ENCODE measurements at places on chromosomes 1 and 21.
A peak's percentile ranks its signal among the peaks of the same experiment; 100 is the strongest.

DNA sequence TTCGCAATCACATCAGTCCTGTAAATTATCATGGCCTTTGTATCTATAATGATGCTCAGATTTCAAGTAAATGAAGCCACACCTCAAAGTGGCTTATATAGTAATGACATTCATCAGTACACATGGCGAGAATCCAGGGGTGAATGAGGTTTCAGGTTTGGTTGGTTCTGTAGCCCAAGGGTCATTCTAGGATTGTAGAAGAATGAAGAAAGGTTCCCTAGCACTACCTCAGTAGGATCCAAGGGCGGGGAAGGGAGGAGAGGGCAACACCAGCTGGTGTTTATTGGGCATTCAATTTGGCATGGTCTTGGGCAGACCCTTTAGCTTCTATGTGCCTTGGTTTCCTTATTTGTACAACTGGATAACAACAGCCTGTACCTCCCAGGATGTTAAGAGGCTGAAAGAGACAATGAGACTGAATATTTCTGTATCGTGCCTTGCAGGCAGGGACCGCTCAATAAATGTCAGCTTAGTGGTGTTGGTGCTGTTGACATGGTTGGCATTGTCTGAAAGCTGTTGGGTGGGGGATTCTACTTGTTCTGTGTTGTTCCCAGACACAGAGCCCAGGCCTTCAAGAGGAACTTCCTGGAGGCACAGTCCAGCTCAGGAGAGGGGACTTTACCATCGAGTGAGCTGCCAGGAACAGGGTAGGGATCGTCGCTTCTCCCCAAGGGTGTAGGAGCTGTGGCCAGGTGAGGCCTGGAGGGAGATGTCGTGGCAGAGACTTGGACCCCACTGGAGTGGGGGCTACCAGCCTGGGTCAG is 388.2 kb downstream of the PTPRU start:
- DNase-seq: no peak

DNA sequence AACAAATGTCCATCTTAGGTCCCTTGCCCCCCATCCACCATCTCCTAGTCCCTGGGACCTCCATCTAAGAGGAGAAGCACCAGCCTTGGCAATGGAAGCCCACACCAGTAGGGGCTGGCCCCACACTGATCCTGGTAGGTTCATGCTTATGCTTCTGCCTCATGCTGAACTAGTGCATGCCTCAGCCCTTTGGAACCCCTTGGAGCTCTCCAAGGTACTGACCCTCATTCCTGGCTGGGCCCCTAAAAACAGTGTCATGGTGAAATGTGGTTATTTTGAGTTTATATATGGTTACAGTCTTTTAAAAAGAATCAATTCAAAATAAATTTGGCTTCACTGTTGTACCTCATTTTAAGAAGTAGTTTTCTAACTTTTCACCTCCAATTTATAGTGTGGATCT is 108.3 kb downstream of the HIVEP3 start:
- DNase-seq: peak; percentile 5

GRCh38 chr1:153527023-153527682 is 8.6 kb downstream of the S100A6 start:
- DNase-seq: no peak

- DNase-seq: no peak
These were observed 227.2 kb downstream of the CAMTA1 start for GRCh38 chr1:7012461-7012924.

GRCh38 chr21:36235058-36235582 is 78.5 kb downstream of the DOP1B start:
- DNase-seq: no peak

- DNase-seq: no peak
These were observed 31.1 kb downstream of the ZSCAN20 start for GRCh38 chr1:33503506-33503905.

GRCh38 chr1:175499595-175500382 is 243.6 kb downstream of the TNR start:
- DNase-seq: no peak

- no peak for DNase-seq
These were observed 6.7 kb downstream of the PDE9A start for GRCh38 chr21:42660118-42660470.

GRCh38 chr21:34693192-34693810 is 24.5 kb downstream of the CLIC6 start:
- peak; percentile 55 for DNase-seq

GRCh38 chr1:233480198-233480597 is 133.7 kb upstream of the KCNK1 start:
- DNase-seq: no peak

DNA sequence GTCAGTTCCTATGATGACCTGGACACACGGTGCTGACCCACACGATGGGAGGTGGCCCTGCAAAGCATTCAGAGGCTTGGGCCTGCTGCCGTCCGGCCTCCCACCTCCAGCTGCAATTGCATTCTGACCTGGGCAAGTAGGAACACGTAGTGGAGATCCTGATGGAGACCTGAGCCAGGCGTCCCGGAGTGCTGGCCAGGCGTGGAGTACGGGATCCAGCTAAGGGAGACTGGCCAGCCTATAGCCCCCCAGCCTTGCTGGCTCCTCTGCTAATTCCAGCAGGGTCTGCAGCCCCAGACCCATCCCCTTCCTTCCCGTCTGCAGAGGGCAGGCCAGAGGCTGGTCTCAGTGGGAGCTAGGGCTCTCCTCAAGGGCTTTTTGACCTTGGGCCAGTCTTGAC is 11.2 kb downstream of the CD46 start:
- DNase-seq: no peak

DNA sequence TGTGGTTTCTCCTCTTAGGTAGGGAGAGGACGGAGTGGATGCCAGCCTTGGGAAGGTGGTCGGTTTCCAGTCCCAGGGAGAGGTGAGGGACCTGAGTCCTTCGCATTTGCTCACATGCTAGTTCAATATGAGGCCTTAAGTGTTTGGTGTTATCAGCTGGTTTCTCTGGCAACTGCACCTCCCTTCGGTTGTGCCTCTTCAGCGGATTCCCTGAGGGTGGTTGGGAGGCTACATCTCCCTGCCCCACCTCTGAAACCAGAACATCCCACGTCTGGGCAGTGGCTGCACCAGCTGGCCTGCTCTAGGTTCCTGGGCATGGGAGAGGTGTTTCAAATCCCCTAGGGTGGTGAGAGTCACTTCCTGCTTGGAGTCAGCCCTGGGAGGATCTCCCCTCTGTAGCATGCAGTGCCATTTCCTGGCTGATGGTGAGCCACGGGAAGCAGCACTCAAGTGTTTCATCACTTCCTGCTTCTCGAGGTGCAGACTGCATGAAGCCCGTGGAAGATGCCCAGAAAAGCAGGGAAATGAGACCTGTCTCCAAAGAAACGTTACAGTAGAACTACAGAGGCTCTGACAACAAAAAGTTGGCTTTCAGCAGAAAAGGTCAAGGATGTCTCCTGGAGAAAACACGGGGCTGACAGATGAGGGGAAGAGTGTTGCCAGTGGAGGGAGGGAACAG is 4.5 kb downstream of the TMEM125 start:
- DNase-seq: no peak

DNA sequence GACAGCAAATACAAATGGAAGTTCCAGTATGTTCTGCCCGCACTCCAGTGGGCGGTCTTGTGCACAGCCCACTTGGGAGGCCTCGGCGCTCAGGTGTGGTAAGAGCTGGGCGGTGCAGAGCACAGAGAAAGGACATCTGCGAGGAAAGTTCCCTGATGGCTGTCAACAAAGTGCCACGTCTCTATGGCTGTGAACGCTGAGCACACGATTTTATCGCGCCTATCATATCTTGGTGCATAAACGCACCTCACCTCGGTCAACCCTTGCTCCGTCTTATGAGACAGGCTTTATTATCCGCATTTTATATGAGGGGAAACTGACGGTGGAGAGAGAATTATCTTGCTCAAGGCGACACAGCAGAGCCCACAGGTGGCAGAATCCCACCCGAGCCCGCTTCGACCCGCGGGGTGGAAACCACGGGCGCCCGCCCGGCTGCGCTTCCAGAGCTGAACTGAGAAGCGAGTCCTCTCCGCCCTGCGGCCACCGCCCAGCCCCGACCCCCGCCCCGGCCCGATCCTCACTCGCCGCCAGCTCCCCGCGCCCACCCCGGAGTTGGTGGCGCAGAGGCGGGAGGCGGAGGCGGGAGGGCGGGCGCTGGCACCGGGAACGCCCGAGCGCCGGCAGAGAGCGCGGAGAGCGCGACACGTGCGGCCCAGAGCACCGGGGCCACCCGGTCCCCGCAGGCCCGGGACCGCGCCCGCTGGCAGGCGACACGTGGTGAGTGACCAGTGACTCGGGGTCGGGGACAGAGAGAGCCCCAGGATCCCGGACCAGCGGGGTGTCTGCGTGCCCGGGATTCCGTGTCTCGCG is at the start of gene IL12RB2:
IL12RB2 (plus strand) TSS at position 623 of the 810 bp plus-strand sequence. CDS start 12,496 bp downstream, outside the sequence.
- no peak for DNase-seq

- peak; percentile 27 for DNase-seq
These were observed 34.2 kb upstream of the JUN start for GRCh38 chr1:58818075-58818474.

- DNase-seq: no peak
These were observed 92.9 kb upstream of the FGGY start for GRCh38 chr1:59204001-59204400.

- DNase-seq: no peak
These were observed 38.9 kb downstream of the XPR1 start for GRCh38 chr1:180670681-180671080.

- DNase-seq: no peak
These were observed 66.5 kb downstream of the KIRREL1 start for GRCh38 chr1:158059984-158060383.

GRCh38 chr1:51326839-51327238 is 3.5 kb downstream of the TTC39A start:
- DNase-seq: no peak

DNA sequence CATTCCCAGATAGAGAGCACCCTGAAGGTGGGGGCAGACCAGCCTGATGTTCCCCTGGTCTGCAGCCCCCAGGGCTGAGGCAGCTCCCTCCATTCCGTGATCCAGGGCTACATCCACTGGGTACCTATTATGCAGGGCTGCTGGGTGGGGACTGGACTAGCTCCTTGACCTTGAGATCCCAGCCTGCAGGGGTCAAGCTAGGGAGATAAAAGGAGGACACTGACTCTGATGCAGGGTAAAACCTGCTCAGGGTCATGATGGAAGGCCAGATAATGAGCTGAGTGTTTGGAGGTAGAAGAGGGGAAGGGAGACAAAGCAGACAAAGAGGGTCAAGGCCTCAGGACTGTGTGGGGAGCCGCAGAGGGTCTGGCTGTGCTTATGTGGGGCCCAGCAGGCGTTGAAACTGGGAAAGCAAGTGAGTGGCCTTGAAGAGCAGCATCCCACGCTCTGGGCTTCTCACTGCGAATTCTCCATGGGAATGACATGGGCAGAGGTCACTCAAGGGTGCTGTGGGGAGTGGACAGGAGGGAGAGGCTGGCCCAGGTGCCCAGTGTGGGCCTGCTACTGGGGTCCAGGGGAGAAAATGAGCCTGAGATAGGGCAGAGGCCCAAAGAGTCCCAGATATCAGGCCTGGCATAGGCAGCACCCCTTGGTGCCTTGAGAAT is 9.7 kb downstream of the FOXO6 start:
- DNase-seq: no peak

DNA sequence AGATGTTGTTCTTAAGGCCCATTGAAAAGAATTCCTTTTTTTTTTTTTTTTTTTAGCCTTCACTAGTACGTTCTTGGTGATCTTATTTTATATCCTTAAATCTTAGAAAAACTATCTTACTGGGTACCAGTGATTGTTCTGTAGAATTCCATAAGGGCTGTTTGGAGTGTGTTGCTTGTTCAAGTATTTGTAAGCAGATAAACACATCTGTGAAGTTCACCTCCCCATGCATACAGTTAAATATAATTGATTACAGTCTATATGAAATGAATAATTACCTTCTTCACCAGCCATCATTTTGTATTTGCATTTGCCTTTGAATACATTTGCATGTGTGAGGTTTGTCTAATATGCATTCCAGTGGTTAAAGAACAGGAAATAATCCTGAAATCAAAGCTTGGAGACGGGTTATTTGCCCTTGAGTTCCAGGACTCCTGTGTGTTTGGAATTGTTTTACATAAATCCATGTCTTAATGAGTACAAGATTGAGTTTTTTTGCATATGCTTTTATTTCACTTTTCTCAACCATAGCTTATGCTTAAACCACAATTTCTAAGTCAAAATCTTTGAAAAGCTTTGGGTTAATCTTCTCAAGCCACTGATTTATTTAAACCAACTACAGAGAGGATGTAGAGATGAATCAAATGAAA is 73.1 kb downstream of the VPS13D start:
- DNase-seq: no peak

DNA sequence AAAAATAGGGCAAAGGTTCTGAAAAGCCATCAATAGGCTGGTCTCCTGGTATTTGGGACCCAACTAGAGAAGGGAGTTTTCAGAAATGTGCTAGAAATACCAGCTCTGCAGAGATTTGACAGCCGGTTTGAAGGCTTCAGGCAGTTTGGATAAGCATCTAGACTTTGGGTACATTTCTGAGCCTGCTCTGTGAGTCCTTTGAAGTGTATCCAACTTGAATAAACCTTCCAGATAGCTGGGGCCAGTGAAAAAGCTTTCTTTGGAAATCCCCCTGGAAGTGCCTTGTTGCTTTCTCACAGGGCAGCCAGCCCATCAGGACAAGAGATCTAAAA is 6.4 kb upstream of the PEF1 start:
- no peak for DNase-seq

- DNase-seq: no peak
These were observed 18.1 kb upstream of the ENAH start for GRCh38 chr1:225670806-225671733.

- DNase-seq: peak; percentile 82
These were observed 32.2 kb upstream of the MED18 start for GRCh38 chr1:28296401-28297261.

DNA sequence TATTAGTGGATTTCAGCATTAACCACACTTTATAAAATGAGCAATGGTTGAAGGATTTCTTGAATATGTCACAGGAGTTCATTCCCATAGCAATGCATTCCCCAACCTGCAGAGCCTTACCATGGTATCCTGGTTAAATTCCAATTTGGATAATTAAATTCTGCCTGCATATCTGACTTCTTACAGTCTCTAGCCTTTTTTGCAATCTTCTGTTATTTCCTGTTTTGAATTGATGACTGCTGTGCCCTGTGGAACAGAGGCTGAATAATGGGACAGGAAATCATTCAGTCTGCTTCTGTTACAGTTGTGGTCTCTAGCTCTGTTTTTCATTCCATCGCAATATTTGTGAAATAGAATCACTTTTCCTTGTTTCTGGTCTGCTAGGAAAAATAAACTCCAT is 1823.9 kb downstream of the PLA2G4A start:
- no peak for DNase-seq

DNA sequence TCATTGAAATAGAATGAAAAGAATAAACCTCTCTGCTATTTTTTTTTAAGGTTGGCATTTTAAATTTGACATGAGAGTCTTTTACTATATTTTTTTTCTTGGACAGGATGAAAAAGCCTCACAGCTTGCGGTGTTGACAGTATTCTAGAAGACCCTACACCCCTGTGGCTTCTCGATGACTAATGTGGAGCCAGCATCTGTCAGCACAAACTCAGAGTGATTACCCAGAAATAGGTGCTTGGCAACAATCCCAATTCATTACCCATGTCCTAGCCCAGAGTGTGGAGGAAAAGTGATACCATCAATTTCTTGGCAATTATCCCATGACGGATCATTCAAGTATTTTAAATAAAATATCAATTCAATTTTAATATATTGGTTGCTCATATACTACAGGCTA is 186.8 kb upstream of the MAP1LC3C start:
- DNase-seq: no peak

GRCh38 chr21:42505090-42505726 is 8.4 kb upstream of the SLC37A1 start:
- DNase-seq: no peak

- no peak for DNase-seq
These were observed 412.3 kb upstream of the ESRRG start for GRCh38 chr1:217135569-217135915.
